ENCODE measurements at places on chromosomes 5 and 9.

- no peak for DNase-seq
Observed at GRCh38 chr9:114272739-114273431, 50.0 kb upstream of the ORM1 start.

- DNase-seq = no peak
Observed at GRCh38 chr5:15008921-15009320, 137.3 kb upstream of the ANKH start.

- no peak for DNase-seq
Observed at GRCh38 chr5:122500245-122501088, 188.4 kb downstream of the SNCAIP start.

GRCh38 chr5:163912046-163912445 is 406.6 kb downstream of the MAT2B start:
- DNase-seq = no peak

- no peak for DNase-seq
Observed at GRCh38 chr5:58117542-58117941, 342.3 kb downstream of the PLK2 start.

GRCh38 chr9:134516464-134516863 is 125.1 kb upstream of the COL5A1 start:
- no peak for DNase-seq

DNA sequence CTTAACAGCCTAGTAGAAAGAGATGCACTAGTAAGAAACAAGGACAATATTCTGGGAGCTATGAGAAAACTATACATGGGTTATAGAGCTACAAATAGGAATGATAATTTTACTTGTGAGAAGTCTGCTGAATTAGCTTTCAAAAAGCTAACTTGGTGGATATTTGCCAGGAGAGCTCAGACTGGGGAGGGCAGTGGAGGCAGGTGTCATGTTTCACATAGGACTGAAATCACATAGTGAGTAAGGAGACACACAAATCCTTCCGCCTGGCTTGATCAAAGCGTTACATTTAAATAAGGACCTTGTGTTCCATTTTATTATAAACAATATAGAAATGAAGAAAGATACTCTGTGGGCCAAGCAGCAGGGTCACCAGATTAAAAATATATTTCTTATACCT is 235.0 kb downstream of the ISL1 start:
- DNase-seq = no peak

- DNase-seq = no peak
Observed at GRCh38 chr5:123673107-123673506, 161.1 kb downstream of the CSNK1G3 start.

GRCh38 chr5:65043843-65044359 is 275.2 kb downstream of the CWC27 start:
- DNase-seq = no peak
